ENCODE measurements at places on chromosomes 16 and 17. TPM values are rescaled to one million over a fixed set of nuclear protein-coding genes. Genes with fewer than 3 reads are reported as not detected.

GRCh38 chr16:2584729-2585650 lies 47.2 kb downstream of the PDPK1 start:
- DNase-seq = peak; percentile 1

DNA sequence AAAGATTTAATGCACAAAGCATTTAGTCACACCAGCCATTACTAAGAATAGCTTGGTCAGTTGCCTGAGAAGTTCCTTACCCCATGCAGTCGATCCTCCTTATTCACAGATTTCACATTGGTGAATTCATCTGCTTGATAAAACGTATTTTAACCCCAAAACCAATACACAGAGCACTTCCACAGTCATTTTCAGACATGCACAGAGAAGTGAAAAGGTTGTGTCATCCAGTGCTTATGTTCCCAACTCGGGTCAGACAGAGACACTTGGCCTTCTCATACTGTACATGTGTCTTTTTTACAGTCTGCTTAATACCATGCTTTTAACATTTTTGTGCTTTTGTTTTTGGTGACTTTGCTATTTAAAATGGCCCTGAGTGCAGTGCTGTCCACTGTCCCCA lies 219.7 kb downstream of the SPECC1 start:
- no peak for DNase-seq

GRCh38 chr17:76442341-76443338 lies 10.3 kb downstream of the UBE2O start:
- DNase-seq = no peak

GRCh38 chr16:79662669-79663313 lies 62.3 kb upstream of the MAF start:
- DNase-seq = no peak

Gene AOC3
- 1.1 TPM for polyA plus RNA-seq

GRCh38 chr17:78725448-78726021 lies 56.5 kb downstream of the CYTH1 start:
- DNase-seq = no peak

Gene TNK1
- 0.95 TPM for polyA plus RNA-seq

- no peak for DNase-seq
Observed at GRCh38 chr16:28931801-28932225, at the start of gene CD19. CD19 (plus strand) TSS chr16:28931971; CDS start chr16:28932001, 30 bp downstream.

- DNase-seq = no peak
Observed at GRCh38 chr16:51682905-51683304, 531.8 kb upstream of the SALL1 start.

GRCh38 chr16:2005646-2006045 lies 4.0 kb downstream of the ZNF598 start:
- DNase-seq = no peak

- no peak for DNase-seq
Observed at GRCh38 chr16:66147291-66147690, 219.2 kb upstream of the CDH5 start.

- no peak for DNase-seq
Observed at GRCh38 chr16:72050769-72051464, 3.4 kb upstream of the HP start.

DNA sequence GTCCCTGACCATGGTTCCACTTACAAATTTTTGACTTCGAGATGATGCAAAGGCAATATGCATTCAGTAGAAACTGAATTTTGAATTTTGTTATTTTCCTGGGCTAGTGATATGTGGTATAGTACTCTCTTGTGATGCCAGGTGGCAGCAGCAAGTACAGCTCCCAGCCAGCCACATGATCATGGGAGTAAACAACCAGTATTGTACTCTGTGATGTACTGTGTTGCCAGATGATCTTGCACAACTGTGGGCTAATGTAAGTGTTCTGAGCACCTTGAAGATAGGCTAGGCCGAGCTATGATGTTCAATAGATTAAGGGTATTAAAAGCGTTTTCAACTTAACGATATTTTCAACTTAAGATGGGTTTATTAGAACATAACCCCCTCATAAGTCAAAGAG lies 250.8 kb downstream of the STX8 start:
- no peak for DNase-seq

Gene KLHL11
- polyA plus RNA-seq = 2.2 TPM

DNA sequence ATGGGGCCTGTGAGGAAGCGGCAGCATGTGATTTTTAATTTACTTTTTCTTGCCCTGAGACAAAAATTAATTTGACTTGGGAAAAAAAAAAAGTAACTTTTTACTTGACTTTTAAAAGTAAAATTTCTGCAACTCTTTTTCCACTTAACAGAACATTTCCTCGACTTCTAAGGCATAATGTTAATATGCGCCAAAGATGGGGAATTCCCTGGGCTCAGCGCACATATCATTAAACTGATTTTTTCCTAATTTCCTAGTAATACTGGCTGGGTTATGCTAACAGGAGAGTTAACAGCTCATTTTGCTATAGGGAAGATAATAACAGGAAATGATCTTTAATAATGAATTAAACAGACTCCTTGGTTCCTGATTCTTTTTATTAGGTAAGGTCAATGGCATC lies 120.6 kb upstream of the CDH5 start:
- DNase-seq = peak; percentile 88

DNA sequence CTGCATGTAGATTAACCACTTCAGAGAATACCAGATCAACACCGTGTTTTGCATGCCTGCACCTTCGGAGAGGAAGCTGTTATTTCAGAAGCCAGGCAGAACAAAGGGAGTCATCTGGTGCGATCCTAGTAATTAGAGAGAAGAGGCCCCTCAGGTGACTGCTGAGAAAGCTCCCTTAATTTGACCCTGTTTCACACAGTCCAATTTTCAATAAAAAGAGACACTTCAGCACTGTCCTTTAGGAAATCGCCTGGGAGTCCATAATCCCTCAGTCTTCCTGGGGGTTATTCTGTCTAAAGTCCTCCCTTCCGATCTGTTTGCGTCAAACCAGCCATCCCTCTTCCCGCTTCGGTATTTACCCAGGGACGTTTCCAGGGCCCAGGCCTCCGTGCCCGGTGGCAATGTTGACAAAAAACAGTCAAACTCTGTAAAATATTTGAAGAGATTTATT lies 23.4 kb upstream of the TNRC6C start:
- DNase-seq = peak; percentile 68

Gene CDH11
- polyA plus RNA-seq = 10.4 TPM

Gene MYH3
- polyA plus RNA-seq = 0.36 TPM

Gene RMI2
- 43.1 TPM for polyA plus RNA-seq

DNA sequence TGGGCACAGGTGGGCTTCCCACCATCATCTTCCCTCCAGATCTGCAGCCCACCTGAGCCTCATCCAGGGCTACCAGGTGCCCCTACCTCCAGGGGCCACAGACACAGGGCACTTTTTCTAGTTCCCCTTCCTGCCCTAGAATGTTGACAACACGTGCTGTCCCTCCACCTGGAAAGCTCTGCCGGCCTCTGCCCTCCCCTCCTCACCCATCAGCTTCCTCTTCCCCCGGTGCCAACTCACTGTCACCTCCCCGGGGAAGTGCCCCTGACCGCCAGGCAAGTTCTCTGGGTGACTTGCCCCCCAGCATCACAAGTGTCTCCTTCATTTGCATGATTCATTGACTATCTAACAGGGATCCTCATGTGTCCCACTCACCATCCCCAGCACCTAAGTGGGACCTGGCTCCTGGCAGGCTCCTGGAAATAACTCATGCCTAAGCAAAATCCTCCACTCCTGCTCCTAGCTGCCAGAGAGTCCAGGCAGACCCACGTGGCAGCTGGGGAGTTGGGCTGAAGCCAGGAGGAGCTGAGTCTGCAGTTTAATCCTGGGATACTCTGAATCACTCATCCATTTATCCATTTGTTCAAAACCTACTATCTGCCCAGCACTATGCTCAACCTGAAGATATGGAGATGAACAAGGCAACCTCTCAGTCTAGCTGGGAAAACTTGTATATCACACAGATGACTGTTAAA lies 304.4 kb downstream of the FOXL1 start:
- DNase-seq = peak; percentile 41

DNA sequence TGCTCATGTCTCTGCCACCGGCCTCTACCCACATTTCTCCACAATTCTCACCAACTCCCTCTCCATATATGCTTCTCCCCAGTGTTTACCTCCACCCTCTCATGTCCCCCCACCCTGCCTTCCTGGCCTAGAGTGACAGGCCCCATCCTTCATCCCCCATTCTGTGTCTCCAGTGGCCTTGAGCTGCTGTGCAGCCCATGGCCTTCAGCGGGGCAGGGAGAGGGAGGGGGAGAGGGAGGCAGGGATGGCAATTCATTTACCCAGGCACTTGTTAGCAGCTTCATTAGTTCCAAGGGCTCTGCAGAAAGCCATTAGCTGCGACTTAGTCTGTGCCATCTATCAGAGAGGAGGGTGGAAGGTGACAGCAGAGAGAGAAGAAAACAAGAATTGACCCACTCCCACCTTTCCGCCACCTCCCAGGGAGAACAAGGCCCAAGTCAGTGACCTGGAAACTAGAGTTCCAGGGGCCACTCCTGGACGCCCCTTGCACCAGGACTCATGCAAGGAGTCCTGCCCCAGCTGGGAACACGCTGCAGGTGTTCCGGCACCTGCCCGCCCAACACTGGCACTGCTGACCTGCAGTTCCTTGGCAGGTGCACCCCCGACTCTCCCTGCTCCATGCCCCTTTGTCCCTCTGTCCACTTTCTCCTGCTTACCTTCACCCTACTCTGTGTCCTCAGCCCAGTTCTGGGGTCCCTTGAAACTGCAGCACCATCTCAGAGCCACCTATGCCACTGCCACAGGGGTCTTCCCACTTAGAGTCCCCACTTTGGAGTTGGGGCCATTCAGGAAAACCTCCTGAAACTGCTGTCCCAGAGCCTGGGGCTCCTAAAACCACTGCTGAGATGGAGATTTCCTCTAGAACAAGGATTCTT lies 23.5 kb upstream of the PYY start:
- no peak for DNase-seq

DNA sequence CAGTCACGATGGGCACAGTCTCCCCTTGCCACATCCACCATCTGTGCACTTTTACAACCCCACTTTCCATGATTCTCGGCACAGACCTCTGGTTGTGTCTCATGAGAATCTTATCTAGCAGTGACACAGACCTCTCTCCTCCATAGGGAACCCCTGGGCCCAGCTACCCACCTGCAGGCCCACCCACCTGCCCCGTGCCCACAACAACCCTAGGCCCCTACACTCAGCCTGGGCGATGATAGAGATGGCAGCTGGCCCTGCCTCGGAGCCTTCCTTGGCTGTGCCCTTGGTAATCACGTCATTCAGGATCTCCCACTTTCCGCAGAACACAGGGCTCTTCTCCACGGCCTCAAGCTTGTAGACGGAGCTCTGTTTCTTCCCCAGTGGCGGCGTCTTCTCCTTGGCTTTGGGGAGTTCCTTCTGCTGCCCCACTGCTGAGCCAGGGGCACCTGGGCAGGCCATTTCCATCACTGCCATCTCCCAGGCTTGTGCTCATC lies 26.5 kb downstream of the MAP3K14 start:
- DNase-seq = no peak

DNA sequence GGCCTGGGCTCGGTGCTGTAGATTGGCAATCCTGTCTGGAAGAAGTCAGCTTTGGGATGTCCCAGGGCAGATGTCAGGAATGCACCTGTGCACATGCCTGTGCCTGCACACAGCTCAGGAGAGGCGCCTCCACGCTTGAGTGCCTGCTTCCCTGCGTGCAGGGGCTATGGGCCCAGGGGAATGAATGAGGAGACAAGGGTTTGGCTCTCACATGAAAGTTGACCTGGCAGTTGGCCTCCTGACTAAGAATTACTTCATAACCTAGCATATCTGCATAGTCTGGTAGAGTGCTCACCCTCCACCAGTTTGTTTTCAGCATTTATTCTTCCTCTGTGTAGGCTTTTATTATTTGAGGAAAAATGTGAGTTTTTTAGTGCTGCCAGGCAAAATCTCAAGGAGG lies 50.0 kb downstream of the PLD6 start:
- no peak for DNase-seq

GRCh38 chr17:78106211-78106610 lies 22.3 kb downstream of the TMC6 start:
- no peak for DNase-seq

- DNase-seq = peak; percentile 6
Observed at GRCh38 chr17:31678431-31678830, 180.6 kb downstream of the COPRS start.

DNA sequence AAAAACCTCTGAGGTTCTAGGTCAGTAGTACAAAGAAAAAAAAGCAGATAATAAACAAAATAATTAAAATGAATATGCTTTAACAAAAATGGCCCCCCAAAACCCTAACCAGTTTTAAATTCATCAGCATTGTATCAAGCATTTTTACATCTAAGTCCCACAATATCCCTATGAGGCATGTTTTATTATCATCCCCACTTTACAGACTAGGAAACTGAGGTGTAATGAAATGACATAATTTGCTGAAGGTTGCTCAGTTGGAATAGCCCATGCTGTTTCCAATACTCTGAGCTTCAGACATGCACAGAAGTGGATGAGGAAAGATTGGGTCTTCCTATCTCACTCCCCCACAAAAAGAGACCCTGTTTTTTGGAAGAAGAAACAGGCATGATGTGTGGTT lies 88.3 kb downstream of the SNX11 start:
- no peak for DNase-seq

DNA sequence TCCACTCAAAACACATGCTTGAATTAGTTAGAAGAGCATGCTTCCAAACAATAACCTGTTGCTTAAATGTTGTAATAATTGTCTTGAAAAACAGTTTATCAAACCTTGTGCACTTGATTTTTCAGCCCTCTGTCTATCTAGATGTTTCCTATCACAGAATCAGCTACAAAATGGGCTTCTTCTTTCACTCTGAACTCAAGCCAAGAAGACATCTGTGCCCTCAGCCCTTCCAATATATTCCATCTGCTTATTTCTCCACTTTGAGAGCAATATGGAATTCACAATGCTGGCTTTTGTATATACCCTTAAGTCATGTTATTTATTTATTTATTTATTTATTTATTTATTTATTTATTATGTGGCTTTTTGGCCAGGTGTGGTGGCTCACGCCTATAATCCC lies 234.2 kb downstream of the TOX3 start:
- DNase-seq = no peak

Data from brain (organoid and tissue), 16 donors.